ENCODE measurements at places on chromosomes 6 and 20.

DNA sequence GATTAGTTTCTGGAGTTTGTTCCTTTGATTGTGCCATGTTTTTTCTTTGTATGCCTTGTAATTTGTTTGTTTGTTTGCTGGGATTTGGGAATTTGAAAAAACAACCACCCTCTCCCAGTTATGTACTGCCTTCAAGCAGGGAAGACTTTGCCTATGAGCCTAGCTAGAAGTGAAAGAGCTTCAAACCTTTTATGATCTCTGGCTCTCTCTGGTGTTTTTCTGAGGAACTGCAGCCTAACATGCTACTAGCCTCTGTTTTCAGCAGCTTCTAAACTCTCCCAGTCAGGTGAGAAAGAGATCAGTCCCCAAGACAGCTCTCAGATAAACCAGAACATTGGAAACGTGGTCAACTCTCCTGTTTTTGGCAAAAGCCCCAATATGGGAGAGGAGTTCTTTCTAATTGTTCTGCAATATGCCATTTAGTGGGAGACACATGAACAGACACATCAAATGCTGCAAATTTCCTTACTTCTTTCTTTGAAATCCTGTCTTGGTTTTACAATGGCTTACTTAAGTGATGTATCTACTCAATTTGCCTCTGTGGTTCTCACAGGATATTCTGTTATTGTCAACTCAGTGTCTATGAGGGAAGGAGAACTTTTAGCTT is 58.9 kb upstream of the SERINC1 start:
- DNase-seq, result peak; percentile 32

DNA sequence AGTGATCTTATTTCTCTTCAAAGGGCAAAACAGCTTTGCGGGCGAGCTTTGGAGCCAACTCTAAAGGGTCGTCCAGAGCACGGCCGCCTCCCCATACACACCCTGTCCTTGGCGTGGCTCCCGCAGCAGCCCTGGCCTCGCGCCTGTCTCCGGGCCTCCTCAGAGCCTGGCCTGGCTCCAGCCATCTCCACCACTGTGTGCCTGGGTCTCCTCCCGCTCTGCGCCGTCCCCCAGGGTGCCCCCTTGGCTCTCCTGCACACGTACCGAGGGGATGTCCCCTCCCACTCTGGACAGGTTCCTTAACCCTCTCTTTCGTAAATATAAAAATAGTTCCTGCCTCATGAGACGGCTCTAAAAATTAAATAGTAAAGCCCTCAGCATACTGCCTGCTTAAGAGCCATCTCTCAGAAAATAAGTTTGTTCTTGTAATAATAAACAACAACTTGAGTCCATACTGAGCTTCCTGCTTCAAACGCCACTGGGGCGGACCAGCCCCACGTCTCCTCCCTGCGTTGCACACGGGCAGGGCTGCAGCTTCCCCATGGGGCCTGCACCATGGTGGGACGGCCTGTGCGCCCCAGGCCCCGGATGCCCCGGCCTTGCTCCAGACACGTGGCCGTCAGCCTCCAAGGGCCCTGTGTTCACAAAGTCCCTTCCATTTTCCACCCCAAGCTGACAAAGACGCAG is 226.2 kb downstream of the TTLL2 start:
- DNase-seq, result no peak

DNA sequence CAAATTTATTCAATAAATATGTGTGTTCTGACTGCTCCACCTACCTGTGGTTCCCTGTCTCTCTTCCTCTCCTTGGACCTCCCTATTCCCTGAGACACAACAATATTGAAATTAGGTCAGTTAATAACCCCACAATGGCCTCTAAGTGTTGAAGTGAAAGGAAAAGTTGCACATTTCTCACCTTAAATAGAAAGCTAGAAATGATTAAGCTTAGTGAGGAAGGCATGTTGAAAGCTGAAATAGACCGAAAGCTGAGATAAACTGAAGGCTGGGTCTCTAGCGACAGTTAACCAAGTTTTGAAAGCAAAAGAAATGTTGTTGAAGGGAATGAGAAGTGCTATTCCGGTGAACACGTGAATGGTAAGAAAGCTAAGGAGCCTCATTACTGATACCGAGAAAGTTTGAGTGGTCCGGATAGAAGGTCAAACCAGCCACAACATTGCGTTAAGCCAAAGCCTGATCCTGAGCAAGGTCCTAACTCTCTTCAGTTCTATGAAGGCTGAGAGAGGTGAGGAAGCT is 34.1 kb downstream of the UST start:
- DNase-seq, result no peak

- DNase-seq, result no peak
Measured at GRCh38 chr20:7226156-7226555, 458.7 kb downstream of the BMP2 start.

GRCh38 chr20:8131598-8132483 is at the start of gene PLCB1:
Gene PLCB1 (plus strand): TSS chr20:8132266. CDS start chr20:8132652, 386 bp downstream.
- DNase-seq, result peak; percentile 82

DNA sequence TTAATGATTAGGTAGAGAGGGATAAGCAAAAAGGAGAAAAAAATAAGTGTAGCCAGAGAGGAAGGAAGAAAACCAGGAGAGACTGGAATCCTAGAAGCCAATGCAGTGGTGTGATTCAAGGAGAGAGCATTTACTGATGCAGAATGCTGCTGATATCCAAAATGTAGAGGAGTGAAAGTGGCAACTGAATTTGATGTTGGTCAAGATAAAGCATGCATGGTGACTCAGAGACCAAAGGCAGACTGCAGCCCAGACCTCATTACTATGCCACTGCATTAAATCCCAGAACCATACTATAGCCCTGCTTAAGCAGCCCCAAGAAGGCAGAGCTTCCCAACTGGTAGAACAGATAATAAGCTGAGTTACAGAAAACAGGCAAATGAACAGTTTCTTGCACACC is 15.8 kb downstream of the KLHL32 start:
- DNase-seq, result no peak

GRCh38 chr6:165584541-165584940 is 78.5 kb downstream of the PDE10A start:
- DNase-seq, result no peak

- no peak for DNase-seq
Measured at GRCh38 chr6:125469915-125470314, 168.1 kb upstream of the HDDC2 start.

DNA sequence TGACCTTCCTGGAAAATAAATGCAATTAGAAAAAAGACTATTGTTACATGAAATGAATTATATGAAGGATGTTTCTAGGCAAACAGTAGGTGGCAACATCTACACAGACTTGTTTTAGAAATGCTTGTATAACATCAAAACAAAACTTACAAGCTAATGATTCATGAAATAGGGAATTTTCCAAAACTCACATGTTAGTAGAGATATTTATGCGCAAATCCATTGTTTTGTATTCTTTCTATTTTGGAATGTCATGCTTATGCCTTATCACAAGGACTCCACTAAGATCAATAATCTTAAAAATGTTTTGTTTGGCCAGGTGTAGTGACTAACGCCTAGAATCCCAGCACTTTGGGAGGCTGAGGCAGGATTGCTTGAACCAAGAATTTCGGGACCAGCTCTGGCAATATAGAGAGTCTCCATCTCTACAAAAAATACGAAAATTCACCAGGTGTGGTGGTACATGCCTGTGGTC is 32.3 kb upstream of the LGSN start:
- DNase-seq, result no peak

DNA sequence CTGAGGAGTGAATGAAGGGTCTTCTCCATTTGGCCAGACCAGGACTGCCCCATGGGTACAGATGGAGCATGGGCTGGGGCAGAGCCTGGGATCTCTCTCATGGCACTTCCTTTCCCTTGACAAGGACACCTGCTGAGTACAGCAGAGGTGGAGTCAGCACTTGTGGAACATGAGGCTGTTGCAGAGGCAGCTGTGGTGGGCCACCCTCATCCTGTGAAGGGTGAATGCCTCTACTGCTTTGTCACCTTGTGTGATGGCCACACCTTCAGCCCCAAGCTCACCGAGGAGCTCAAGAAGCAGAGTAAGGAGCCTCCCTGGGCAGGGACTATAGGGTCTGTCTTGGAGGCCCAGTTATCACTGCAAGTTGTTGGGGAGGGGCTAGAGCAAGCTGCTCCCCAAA is 29.6 kb downstream of the GSS start:
- no peak for DNase-seq

DNA sequence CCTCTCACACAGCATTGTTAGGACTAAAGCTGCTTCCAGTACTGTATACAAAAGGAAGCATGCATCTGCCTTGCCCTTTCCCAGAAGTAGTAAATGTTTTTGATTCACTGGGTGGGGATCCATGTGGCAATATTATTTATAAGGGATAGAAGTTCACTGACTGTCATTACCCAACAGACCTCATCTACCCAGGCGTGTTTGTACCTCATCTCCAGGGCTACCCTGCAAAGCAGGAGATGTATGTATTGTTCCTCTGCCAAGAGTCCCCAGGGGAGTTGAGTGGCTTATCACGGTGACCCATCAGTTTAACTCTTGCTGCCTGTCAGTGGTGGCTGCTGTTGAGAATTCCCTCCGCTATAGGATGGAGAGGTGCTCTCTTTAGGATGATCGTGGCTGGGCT is 42.5 kb downstream of the SLC24A3 start:
- no peak for DNase-seq

GRCh38 chr6:24125980-24126379 is at the start of gene NRSN1:
Gene NRSN1 (plus strand): TSS chr6:24126215. CDS start chr6:24134328, 8,113 bp downstream.
- peak; percentile 16 for DNase-seq

- DNase-seq, result no peak
Measured at GRCh38 chr6:1363729-1364572, 25.4 kb upstream of the FOXF2 start.

GRCh38 chr6:13302291-13302690 is 26.0 kb downstream of the TBC1D7 start:
- DNase-seq, result no peak

DNA sequence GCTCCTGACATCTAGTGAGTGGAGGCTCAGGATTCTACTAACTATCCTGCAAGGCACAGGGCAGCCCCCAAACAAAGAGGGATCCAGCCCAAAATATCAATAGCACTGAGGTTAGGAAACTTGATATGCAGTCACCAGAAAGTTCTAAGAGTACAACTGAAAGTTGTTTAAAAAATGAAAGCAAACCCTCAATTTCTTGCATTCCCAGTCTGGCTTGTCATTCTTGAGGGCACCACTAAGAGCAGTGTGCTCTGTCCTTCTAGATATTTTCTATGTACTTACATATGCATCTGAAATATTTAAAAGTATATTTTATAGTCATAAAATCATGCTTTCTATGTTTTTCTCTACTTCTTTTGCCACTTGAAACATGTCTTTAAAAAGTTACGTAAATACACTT is 35.9 kb downstream of the CST8 start:
- no peak for DNase-seq

DNA sequence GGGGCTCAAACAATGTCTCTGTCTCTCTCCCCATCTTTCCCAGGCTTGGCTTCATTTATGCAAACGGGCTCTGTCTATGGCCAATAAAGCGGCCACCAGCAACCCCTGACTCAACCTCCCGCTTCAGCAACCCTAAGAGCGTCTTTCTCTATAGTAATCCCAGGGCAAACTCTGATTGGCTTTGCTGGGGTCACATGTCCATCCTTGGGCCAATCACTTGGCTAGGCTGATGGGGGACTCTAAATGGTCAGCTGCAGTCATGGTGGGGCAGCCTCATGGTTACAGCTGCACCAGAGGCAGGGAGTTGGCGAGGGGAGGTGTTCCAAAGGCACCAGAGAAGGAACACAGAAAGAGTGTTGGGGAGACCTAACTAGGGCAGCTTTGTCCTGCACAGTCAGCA is 68.5 kb upstream of the BLCAP start:
- DNase-seq, result no peak

- no peak for DNase-seq
Measured at GRCh38 chr6:15399641-15400470, 154.0 kb downstream of the JARID2 start.

- DNase-seq, result no peak
Measured at GRCh38 chr6:167162591-167162990, 4.8 kb upstream of the GPR31 start.

- DNase-seq, result no peak
Measured at GRCh38 chr20:3398681-3399252, 8.7 kb downstream of the DNAAF9 start.

DNA sequence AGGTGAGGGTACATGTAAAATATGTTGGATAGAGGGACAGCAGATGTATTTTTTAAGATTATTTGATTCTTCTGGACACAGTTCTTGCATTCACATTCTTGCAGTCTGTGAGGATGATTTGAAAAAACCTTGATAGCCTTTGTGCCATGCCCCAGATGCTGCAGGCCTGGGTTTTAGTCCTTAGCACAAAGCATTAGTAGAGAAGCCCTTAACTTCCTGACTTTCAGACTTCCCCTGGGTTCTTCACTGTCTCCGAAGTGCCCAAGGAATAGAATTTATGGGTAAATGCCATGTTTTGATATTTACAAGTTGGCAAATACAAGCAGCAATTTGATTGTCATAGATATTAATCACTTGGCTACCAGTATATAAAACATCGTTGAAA is 67.6 kb upstream of the SUPT3H start:
- no peak for DNase-seq

- no peak for DNase-seq
Measured at GRCh38 chr6:129903082-129903481, 42.0 kb upstream of the TMEM244 start.

DNA sequence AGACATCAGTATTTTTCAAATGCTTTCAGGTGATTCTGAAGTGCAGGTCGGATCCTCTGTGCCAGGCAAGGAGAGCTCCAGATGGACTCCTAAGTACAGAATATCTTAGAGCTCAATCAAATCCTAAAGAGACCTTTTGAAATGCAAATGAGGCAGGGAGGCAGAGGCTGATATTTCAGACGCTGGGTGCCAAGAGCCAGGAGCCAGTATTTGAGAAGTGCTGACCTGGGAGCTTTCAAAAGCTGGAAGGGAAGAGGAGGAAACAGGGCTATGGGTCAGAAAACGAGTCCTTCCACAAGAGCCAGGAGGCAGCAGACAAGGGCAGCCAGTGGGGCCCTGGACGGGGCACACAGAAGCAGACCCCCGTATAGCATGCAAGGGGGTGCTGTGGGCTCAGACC is 46.1 kb upstream of the DSN1 start:
- DNase-seq, result no peak

DNA sequence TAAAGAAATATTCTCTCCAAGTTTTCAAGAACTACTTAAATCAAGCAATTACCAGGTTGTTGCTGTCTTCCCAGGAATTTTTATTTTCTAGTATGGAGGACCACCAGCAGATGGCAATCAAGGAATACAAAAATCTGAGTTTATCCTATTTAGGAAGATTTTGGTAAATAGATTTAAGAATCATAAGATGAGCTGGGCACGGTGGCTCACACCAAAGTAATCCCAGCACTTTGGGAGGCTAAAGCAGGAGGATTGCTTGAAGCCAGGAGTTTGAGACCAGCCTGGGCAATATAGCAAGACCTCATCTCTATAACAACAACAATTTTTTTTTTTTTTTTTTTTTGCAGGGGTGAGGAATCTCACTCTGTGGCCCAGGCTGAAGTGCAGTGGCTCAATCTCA is 19.3 kb upstream of the SEC63 start:
- DNase-seq, result no peak

DNA sequence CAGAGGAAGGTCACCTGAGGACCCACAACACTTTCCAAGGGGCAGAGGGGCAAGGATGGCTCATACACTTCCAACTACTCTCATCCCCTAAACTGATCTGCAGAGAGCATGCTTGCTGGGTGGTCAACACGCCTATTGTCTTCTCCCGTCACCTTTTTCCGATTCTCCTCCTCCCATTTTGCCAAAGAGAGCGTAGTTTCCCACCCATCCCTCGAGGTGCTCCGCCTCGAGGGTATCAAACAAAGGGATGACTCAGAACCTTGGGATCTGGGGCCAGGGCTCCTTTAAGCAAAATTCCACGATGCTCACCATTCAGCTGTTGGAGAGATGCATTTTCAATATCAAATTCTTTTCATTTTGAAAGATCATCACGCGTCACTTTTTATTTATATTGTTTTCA is 507.5 kb upstream of the SULF2 start:
- no peak for DNase-seq

- no peak for DNase-seq
Measured at GRCh38 chr6:2633736-2634135, 117.0 kb downstream of the MYLK4 start.

Data from activated T-cell treated with anti-CD3 and anti-CD28 coated beads, Interleukin-2, amount 50 U/mL, for 48 hours (primary cell).